ENCODE measurements at places on chromosomes 3 and 15.

DNA sequence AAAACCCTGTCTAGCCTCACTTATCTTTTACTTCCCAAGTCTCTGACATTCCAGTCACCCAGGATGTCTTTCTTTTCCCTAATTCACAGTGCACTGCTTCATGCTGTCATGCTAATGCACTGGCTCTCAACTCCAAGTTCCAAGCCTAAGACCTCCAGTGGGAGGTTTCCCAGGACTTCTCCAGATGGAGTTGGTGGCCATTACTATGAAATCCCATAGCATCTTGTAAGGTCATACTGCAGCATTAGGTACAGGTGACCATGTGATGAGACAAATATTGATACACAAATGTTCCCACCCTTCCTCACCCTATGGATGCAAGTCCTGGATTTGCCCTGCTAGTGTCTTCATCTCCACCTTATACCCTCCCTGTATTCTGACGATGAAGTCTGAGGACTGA is 138.6 kb upstream of the PRICKLE2 start:
- no peak for DNase-seq

DNA sequence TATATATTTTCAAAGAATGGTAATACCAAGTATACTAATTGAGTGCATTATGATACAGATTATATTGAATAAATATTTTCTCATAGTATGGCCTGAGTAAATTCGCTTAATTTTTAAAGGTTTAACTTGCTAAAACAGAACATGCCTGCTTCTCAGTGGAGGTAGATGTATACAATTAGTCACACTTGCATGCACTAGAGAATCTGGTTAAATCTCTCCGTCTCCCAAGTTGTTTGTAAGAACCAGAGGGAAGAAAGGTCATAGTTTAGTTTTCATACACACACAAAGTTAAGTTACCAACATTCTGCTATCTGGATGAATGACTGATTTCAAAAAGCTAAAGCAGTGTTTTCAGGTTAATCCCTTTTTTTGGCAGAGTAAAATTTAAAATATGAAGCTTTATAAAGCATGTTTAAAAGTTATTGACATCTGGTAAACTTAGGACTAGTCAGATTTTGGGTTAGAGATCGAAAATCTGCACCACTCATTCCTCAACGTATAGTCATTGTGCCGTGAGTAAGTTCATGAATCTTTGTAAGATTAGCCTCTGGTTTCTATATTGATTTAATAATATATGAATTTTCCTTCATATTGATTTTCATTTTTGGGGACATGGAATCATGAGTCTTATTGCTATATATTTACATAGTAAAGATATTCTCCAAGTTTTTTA is 117.6 kb upstream of the SAMMSON start:
- no peak for DNase-seq

DNA sequence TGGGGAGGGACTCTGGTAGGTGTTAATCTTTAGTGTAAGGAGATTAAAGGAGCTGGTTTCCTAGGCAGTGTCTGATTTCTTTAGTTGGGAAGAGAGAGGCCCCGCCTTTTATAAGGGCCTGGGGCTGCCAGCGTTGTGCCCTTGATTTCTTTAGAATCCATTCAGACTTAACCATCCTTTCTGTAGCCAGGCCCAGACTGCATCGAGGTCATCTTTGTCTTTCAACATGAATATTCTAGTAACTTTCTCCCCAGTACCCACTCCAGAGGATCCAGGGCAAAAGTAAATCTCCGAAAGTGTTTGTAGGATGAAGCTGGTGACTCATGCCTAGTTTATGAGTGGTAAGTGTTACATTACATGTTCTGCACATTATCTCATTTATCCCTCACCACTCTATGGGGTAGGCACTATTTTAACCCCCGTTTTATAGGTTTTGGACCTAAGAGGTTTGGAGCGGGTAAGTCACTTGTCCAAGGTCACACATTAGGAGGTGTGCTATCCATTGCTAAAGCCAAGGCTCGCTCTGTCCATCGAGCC is 11.8 kb upstream of the USP3 start:
- no peak for DNase-seq

- no peak for DNase-seq
These were observed 15.7 kb downstream of the PTH1R start for GRCh38 chr3:46893146-46893748.

GRCh38 chr15:65631503-65631902 is 9.8 kb downstream of the SLC24A1 start:
- no peak for DNase-seq

- DNase-seq: no peak
These were observed 39.6 kb downstream of the GPR160 start for GRCh38 chr3:170077361-170077760.

- no peak for DNase-seq
These were observed 23.4 kb upstream of the CLEC3B start for GRCh38 chr3:45002720-45003119.

DNA sequence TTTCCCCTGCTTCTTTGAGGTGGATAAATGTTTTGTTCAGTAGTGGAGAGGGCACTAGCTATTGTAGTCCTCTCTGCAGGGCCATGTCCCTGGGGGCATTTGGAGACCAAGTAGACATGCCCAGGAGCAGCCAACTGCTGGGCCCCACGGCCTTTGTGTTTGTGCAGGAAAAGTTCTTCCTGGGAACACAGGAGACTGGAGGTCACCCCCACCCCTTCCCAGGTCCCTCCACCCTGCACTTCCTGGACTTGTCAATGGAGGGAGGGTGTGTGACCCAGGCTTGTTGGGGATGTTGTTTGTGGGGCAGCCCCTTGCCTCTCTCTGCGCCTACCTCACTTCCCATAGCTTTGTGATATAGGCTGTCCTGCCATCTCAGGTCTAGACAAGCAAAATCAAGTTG is 317.0 kb upstream of the LRRFIP2 start:
- DNase-seq: no peak

DNA sequence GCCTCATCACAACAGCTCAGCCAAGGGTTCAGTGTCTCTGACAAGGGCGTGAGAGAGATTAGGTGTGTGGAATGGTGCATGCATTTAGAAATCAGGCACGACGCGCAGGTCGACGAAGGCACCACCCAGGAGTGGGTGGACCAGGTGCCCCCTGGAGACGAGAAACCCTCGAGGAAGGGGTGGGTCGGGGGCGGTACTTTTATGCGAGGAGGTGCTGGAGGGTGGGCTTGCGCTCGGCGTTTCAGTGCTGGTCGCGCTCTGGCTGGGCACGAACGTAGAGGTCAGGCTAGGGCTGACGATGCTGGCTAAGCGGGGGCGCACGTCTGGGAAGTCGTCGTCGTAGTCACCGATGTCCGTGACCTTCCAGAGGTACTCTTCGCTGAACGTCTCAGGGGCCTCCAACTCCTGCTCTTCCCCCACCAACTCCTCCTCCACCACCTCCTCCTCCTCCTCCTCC is 393 bp downstream of the ERICH6 start:
- peak; percentile 20 for DNase-seq

GRCh38 chr3:12465151-12465835 is 19.0 kb upstream of the TSEN2 start:
- no peak for DNase-seq

GRCh38 chr15:51227940-51228732 is 110.3 kb downstream of the CYP19A1 start:
- peak; percentile 32 for DNase-seq

- peak; percentile 42 for DNase-seq
These were observed 657 bp downstream of the TLNRD1 start for GRCh38 chr15:81001152-81002008.

GRCh38 chr3:194098081-194098842 is 37.7 kb upstream of the HES1 start:
- no peak for DNase-seq

DNA sequence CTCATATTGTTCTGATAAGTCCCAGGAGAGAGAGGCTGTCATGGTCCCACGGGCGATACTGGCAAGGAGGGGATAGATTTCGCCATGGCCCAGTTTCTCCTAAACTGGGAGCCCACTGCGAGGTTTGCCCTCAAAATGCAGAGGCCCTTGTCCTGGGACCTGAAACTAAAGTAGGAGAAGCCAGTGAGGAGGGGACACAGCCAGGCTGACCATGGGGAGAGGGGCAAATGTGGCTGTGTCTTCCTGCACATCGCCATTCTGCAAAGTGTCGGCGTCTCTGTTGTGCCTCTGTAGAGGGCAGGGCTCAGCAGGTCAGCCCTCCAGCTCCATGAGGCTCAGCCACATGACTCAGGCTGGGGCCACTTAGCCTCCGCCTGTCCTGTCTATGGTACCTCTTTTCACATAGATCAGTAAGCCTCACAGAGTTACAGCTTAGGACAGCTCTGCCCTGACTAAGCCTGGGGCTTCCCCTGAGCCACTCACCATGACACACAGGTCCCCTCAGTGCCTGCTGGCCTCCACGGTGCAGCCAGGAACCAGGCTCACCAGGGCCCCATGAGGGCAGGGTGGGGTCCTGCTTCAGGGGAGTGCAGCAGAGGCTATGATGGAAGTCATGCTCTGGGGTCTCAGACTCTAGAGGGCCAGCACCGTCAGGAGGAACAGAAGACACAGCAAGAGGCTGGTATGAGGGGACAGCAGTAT is 28.6 kb upstream of the PLXNA1 start:
- no peak for DNase-seq

- no peak for DNase-seq
These were observed 95.5 kb downstream of the CACNA2D3 start for GRCh38 chr3:54217828-54218227.

GRCh38 chr15:68679961-68680371 is 101.2 kb downstream of the CORO2B start:
- DNase-seq: no peak

DNA sequence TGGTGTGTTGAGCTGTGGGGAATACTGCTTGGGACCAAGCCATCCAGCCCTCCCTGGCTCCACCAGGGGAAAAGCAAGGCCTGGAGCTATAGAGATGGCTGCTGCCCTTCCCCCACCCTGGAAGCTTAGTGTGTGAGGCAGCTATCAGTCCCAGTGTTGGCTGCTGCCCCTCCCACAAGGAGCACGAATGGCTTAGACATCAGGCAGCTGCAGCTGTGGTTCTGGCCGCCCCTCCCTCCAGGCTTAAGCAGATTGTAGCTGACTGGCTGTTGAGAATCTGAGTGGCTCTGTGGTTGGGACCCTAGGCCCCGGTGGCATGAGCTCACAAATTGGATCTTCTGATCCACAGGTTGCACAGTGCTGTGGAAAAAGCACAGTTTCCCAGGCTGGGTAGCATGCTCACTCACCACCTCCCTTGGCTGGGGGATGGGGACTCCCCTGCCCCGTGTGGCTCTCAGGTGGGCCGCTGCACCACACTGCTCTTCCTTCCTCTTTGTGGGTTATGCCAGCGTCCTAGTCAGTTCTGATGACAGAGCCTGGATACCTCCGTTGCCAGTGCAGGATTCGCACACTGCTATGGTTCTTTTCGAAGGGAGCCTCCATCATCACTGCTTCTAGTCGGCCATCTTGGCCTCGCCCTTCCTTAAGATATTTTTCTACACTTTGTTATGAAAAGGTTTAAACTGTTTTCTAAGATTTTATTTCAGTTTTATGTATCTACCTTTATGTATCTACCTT is 21.2 kb upstream of the SUCNR1 start:
- no peak for DNase-seq

- no peak for DNase-seq
These were observed 37.5 kb upstream of the MYZAP start for GRCh38 chr15:57554063-57554811.

- no peak for DNase-seq
These were observed 2.2 kb upstream of the CCR5 start for GRCh38 chr3:46368569-46368968.

DNA sequence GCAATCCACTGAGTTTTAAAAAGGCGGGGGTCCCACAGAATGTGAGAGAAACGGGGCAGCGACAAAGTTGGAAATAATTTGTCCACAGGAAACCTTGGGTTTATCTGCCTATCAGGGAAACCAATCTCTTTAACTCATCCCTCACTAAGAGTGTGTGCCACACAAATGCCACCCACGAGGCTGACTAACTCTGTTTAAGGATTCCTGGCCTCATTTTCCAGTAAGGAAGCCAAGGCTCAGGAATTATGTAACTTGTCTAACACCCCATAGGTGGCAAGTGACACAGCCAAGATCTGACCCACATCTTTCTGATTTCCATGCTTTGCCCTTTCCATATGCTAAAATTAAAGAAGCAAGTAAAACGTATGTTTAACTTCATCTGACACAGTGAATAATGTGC is 263.2 kb downstream of the CNTN3 start:
- no peak for DNase-seq

GRCh38 chr3:189119950-189120349 is 51.8 kb upstream of the TPRG1 start:
- DNase-seq: no peak

DNA sequence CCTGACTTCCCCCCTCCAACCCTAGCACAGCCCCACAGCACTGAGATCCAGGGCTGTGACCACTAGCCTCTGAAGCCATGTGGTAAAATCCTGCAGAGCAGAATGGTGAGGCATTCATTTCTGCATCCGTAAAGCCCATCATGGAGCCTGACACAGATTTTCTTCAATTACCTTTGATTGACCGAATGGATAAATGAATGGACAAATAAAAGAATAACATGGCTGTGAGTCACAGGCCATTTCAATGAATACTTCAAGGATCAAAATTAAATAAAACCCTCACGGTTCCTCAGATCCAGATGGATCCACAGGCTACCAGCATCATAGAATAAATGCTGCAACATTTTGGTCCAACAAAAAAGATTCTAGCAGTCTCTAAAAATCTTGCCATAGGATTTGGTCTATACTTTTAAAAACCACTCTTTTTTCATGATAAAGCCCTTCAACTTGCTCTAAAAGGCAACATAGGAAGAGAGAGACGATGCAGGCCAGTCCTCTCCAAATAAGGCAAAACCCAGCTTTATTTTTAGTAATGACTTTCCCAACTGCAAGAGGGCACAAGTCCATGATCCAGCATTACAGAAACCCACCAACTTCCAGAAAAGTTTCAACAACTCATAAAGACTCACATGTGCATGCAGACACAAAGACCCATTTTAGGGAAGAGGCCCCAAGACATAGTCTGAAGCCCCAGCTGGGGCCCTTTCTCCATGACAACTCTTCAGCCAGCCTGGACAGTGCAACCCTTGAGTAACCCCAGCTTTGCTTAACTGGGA is 52.4 kb upstream of the MRPS22 start:
- DNase-seq: no peak

DNA sequence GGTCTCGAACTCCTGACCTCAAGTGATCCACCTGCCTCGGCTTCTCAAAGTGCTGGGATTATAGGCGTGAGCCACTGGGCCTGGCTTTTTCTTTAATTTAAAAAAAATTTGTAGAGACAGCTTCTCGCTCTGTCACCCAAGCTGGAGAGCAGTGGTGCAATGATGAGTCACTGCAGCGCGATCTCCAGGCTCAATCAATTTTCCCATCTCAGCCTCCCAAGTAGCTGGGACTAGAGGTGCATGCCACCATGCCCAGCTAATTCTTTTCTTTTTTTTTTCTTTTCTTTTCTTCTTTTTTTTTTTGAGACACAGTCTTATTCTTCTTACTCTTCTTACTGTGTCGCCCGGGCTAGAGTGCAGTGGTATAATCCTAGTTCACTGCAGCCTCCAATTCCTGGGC is 19.8 kb downstream of the TUBGCP4 start:
- DNase-seq: no peak

DNA sequence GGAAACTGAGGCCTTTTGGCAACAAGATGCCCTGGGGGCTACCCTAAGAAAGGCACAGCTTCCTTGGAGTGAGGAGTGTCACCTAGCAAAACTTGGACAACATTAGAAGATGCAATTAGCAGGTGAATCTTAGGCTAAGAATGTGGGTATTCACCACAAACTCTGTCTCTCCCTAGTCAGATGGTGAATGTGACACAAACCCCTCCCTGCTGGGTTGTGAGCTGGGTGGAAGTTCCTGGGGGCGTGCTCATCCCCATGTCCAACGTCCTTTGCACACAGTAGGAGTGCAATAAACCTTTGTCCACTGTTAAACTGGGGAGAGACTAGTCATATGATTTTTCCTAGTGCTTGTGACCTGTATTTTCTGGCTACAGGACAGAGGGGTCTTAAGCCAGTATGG is 67.1 kb upstream of the SH3GL3 start:
- DNase-seq: no peak
